Activated CD8-positive, alpha-beta memory T cell treated with anti-CD3 and anti-CD28 coated beads, Interleukin-2, amount 50 U/mL, for 4 hours (primary cell): ENCODE measurements at places on chromosomes 1 and 21.

- DNase-seq: no peak
Measured at GRCh38 chr1:156662005-156662799, 15.0 kb downstream of the NES start.

DNA sequence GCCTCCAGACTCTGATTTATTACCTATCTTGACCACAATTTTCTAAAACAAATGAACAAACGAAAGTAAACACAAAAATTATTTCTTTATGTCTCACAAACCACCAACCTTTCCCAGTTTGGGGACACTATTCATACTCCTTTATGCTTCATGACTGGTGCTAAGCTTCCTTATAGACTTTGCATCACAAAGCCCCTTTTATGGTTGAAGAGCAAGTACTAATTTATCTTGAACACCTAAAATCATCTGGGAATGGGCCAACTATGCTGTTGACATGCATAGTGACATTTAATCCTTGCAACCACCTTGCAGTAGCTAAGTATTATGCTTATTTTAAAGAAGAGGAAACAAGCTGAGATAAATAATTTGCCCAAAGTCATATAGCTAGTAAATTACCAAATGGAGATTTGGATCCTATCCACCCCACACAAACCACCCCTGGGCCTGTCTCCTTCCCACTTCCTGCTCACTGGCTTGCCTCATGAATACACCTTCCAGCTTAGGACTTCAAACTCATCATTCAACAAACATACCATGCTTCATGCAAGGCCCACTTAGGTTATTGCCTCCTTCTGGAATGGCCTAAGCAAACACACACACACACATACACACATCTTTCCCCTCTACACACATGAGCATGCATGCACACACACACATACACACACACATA lies 192.2 kb downstream of the PLPP3 start:
- DNase-seq: no peak

DNA sequence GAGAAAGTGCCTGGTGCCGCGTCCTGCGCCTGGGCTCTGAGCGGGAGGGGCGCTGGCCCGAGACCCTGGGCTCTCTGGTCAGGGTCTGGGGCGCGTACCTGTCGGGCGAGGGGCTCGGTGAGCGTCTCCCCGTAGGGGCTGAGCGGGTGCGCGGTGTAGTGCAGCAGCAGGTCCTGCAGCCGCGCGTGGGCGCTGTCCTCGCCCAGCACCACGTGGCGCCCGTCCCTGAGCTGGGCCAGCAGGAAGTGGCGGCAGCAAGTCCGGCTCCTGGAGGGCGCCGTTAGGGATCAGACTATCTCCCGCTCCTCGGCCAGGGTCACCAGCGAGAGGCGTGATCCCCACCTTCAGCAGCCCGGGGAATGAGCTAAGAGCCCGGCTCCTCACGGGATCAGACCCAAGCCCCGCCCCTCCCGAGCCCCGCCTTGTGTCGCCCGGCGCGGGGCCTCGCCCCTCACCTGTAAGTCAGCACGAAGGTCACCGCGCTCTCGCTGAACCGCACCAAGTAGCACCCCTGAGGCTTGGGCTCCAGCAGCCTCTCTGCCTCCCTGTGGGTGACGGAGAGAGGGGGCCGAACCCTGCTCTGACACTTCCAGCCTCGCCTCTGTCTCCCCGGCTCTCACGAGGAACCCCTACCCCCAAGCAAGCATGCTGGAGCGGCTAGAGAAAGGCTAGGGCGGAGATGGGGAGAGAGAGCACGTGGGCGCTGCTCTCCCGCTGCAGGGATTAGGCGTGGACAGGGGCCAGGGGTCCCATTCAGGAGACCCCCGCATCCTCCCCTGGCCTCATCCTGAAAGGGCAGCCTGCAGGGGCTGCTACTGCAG lies 2.7 kb downstream of the SH2D2A start:
- DNase-seq: peak; percentile 85

- DNase-seq: no peak
Measured at GRCh38 chr1:61951731-61952580, 209.7 kb downstream of the PATJ start.

GRCh38 chr1:59020151-59020997 lies 236.5 kb upstream of the JUN start:
- DNase-seq: peak; percentile 47

GRCh38 chr1:12692967-12693782 lies 22.7 kb upstream of the AADACL3 start:
- no peak for DNase-seq

DNA sequence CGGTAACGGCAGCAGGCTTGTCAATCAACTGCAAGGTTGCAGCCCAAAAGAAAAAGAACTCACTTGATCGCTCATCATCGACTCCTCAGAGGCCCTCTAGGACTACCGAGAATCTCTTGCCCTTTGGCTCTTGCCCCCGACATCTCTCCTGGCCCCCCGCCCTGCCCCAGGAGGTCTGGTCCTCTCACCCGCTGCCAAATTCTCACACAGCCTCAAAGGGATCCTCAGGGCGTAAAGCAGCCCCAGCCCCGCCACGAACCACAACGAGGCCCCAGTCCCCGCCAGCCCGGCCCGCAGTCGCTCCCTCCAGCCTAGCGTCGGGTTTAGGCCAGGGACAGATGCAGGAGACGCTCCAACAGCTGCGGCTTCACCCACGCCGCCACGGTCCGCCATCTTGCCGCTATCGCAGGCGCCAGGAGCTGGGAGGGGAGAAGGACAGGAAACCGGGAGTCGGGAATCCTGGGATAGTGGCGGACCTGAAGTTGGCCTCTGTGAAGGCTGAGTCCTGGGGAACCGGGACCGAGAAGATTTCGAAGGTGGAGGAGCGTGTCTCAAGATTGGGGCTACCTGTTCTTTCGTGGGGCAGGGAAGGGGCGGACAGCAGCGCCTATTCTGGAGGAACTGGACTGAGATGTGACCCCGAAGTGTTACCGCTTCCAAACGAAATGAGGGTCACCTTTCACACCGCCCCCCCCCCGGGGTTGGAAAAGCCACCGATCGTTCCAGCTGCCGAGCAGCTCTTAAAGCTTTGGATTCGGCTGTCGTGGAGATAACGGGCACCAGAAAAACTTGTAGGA lies at the start of gene ST7L:
Gene ST7L (minus strand): TSS at position 421 of the 797 bp plus-strand sequence. CDS start 28 bp downstream, at position 393.
- peak; percentile 57 for DNase-seq

- DNase-seq: no peak
Measured at GRCh38 chr1:1004420-1004779, 4.5 kb upstream of the HES4 start.
